Heart right ventricle (tissue), 16 donors: ENCODE measurements at places on chromosomes 5 and 9. TPM values are rescaled to one million over a fixed set of nuclear protein-coding genes. Genes with fewer than 3 reads are reported as not detected.
A peak's percentile ranks its signal among the peaks of the same experiment; 100 is the strongest.

DNA sequence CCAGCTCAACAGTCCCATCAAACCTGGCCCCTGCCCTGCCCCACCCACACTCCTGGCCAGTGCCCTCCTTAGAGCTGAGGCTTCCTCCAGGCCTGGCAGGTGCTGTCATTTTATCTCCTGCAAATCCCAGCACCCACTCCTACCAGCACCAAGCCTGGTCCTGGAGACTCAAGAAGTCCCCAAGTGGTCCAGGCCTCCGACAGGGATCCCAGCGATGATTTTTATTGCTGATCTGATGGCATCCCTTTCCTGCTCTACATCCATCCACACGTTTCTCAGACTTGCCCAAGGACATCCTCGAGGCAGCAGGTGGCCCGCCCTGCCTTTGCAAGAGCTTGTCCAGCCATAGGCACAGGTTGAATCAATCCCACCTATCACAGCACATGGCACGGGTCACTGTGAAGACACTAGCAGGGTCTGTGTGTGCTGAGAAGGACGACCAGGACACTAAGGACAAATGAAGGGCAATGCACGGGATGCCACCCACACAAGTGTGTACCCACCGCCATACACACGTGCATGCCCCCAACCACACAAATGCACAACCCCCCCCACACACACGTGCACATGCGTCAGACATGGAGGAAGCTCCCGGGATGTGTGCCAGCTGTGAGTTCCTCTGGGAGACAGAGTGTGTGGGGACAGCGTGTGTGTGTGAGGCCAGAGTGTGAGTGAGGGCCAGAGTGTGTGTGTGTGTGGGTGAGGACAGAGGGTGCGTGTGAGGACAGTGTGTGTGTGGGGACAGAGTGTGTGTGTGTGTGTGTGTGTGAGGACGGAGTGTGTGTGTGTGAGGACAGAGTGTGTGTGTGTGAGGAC, 62.4 kb upstream of the UBAC1 start:
- peak; percentile 82 for DNase-seq

The CCL28 gene
- 0.59 TPM for polyA plus RNA-seq

The ZNF618 gene
- 0.59 TPM for polyA plus RNA-seq

The GLIPR2 gene
- 13.9 TPM for polyA plus RNA-seq

DNA sequence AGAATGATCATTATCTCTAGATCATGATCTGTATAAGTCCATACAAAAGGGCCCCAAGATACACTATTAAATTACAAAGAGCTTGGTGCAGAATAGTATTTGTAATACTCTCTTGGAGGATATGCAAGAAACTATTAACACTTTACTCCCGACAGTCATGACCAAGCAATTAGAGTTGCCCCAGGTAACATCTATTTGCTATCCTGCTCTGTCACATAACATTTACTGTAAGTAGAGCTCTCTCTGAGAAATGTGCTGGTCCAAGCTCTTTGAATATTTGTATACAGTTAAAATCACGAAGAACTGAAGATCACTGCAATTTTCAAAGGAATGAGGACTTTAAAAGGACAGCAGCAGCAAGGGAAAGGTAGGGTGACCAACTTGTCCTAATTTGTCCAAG, 553.7 kb downstream of the RAB3C start:
- DNase-seq, result no peak

The TAF11L4 gene
- polyA plus RNA-seq, result not detected

The PHYHD1 gene
- polyA plus RNA-seq, result 26.3 TPM

DNA sequence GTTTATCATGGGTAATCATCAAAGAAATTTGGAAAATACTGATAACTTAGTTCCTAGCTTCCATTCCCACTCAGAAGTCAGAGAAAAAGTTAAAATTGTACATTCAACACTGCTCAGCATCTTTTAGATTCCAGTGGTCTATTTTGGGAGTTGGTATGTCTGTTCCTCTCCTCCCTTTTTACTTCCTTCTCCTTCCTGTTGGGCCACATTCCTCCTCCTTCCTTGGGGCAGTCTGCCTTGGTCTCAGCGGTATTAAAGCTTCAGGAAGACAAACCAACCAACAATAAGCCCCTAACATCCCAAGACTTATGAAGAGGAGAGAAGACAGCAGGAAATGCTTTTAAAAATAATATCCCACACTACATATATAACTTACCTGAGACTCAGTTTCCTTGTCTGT, 49.9 kb upstream of the SSBP2 start:
- no peak for DNase-seq

DNA sequence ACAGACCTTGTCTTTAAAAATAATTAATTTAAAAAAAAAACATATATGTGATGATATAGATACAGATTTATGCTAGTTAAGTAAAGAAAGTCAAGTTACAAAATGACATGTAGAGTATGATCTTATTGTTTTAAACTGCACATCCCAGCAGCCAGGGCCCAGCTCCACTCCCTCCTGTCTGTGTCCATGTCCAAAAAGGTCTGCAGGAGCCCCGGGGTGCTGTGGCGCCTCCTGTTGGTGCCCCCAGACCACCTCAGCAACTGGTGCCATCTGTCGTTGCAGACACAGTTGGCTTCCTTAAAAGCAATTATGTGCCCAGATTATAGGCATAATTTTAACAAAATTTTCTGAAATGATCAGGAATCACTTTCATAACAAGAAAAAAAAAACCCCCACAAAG, 33.3 kb downstream of the IPPK start:
- DNase-seq, result no peak

GRCh38 chr9:74551266-74551665, 54.1 kb downstream of the RORB start:
- no peak for DNase-seq

- no peak for DNase-seq
These were observed 57.8 kb upstream of the GLRX start for GRCh38 chr5:95880081-95880926.

The IL7R gene
- 0.22 TPM for polyA plus RNA-seq
